ENCODE measurements at places on chromosomes 16 and 17. TPM values are rescaled to one million over a fixed set of nuclear protein-coding genes. Genes with fewer than 3 reads are reported as not detected.
A peak's percentile ranks its signal among the peaks of the same experiment; 100 is the strongest.

GRCh38 chr16:58011652-58012051 is 10.4 kb downstream of the USB1 start:
- no peak overlapping the region for H3K27ac ChIP-seq
- H3K4me3 ChIP-seq: no peak overlapping the region
- H3K4me1 ChIP-seq: no peaks in the 10 kb centered on the region
- peaks cover 24% of the 10 kb centered on the region for H3K36me3 ChIP-seq
- no peak for DNase-seq
- H3K27me3 ChIP-seq: no peaks in the 10 kb centered on the region

DNA sequence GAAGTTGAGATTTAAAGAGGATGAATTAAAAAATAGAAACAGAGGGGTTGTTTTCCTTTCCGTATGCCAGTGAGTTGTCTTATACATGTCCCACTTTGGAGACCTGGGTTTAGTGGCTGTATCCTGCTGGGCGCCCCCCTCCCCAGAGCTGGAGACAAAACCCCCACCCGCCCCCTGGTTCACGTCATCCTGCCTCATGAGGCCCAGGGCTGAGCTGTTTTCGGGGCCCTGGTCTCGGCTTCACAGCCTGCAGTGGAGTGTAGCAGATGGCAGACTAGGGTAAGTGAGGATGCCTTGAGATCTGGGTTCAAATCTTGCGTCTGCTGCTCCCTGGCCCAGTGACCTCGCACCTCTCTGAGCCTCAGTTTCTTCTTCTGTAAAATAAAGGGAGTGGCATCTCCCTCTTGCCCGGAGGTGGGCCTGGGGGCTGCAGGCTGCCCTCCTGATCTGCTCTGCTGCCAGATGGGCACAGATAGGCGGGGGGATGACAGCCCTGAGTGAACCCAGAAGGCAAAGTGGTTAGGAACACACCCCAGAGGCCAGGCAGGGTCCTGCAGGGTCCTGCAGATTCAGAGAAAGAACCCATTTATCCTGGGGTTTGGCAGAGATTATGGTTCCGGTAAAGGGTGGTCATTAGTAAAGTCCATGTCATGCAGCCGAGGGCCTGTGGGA is 45.1 kb downstream of the SOCS3 start:
- H3K36me3 ChIP-seq: no peaks in the 10 kb centered on the region
- H3K27me3 ChIP-seq: peaks cover 21% of the 10 kb centered on the region
- no peak for DNase-seq
- H3K4me3 ChIP-seq: peak overlapping the region; percentile 65

DNA sequence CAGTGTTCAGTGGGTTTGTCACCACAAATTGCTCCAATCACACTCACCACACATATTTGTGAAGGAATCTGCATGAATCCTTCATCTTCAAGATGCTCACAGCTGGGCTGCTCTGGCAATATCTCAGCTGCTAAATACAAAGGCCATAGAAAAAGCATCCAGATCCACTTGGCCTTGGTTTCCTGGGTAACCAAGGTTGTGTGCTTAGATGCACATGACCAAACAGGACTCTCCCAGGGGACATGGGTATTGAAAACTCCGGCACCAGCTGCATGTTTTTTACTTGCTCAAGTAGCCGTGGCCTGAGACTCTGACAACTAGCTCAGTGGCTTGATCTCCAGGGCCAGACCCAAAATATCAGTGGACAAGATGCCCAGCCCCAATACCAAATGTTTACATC is 131.3 kb downstream of the CBLN1 start:
- H3K4me1 ChIP-seq: no peaks in the 10 kb centered on the region
- H3K36me3 ChIP-seq: no peaks in the 10 kb centered on the region

DNA sequence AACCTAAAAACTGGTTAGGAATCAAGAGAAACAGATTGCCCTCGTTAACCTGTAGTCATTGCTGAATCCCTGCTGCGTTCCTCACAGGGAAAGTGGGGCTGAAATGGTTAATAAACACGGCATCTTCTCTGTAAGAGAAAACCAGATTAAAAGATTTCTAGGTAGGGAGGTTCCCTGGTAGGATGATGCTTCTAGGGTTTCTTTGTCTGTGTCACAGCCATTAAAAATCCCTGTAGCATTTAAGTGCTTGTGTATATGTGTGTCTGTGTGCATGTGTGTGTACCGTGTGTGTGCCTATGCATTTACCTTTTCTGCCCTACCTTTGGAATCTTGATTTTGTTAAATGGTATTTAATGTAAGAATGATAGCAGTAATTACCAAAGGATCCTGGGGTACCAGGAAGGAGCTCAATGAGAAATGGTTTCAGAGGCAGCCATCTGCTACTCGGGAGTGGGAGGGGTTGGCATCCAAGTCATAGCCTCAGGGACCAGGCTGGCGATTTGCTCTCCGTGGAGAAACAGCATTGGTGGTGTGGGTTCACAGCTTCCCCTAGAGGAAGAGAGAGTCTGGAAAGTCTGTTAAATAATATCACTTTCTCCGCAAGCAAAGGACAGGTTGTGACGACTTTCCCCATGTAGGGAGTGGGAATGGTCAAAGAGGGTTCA is 177.1 kb downstream of the HS3ST4 start:
- no peaks in the 10 kb centered on the region for H3K4me1 ChIP-seq
- no peaks in the 10 kb centered on the region for H3K36me3 ChIP-seq

The ATXN2L gene
- 304 TPM for total RNA-seq

The HS3ST6 gene
- not detected for total RNA-seq

The NACA2 gene
- total RNA-seq: not detected

The LRRC46 gene
- 0.64 TPM for total RNA-seq

The TNFSF13 gene
- 3.5 TPM for total RNA-seq

The SLC12A3 gene
- total RNA-seq: not detected

GRCh38 chr16:50585331-50585776 is 37.2 kb downstream of the NKD1 start:
- H3K4me1 ChIP-seq: peaks cover 31% of the 10 kb centered on the region
- no peak for DNase-seq
- no peak overlapping the region for H3K27ac ChIP-seq
- no peak overlapping the region for H3K4me3 ChIP-seq
- H3K36me3 ChIP-seq: peaks cover 4% of the 10 kb centered on the region

DNA sequence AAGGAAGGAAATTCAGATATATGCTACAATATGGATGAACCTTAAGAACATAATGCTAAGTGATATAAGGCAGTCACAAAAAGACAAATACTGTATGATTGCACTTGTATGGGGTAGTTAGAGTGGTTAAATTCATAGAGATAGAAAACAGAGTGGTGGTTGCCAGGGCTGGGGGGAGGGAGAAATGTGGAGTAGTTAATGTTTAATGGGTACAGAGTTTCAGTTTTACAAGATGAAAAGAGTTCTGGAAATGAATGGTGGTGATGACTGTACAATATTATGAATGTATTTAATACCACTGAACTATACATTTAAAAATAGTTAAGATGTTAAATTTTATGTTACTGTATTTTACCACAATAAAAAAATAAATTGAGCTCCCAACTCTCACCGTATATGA is 157.9 kb downstream of the TOX3 start:
- H3K36me3 ChIP-seq: no peaks in the 10 kb centered on the region
- no peak overlapping the region for H3K4me3 ChIP-seq
- DNase-seq: no peak
- no peak overlapping the region for H3K27ac ChIP-seq
- no peaks in the 10 kb centered on the region for H3K4me1 ChIP-seq

- H3K4me1 ChIP-seq: peaks cover 12% of the 10 kb centered on the region
- peaks cover 14% of the 10 kb centered on the region for H3K36me3 ChIP-seq
- peak; percentile 26 for DNase-seq
- H3K27ac ChIP-seq: peak overlapping the region; percentile 69
Measured at GRCh38 chr17:82848022-82848592, 8.3 kb upstream of the ZNF750 start.

- H3K27ac ChIP-seq: no peak overlapping the region
- no peak overlapping the region for H3K4me3 ChIP-seq
- H3K36me3 ChIP-seq: no peaks in the 10 kb centered on the region
- no peaks in the 10 kb centered on the region for H3K4me1 ChIP-seq
Measured at GRCh38 chr16:26175944-26176343, 484.2 kb downstream of the HS3ST4 start.

- H3K4me3 ChIP-seq: no peak overlapping the region
- no peaks in the 10 kb centered on the region for H3K27me3 ChIP-seq
- no peak for DNase-seq
- H3K27ac ChIP-seq: no peak overlapping the region
- H3K36me3 ChIP-seq: no peaks in the 10 kb centered on the region
Measured at GRCh38 chr16:87791295-87792204, 25.8 kb upstream of the KLHDC4 start.

DNA sequence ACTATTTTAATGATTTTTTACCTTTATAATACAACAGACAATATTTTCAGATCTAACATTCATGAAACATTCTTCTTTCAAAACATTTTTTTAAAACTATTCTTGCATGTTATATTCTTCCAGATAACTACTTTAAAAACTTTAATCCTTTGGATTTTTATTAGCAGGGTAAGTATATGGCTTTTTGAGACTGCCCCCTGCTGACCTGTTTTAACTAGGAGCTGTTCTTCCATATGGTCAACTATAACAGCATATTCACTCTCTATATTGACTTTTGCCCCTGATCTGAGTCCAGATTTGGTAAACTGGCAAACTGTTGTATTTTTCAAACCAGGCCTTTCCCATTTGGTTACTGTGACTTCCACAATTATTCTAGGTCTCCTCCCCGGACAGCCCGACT is 16.5 kb downstream of the ZNF18 start:
- H3K27ac ChIP-seq: no peak overlapping the region
- no peaks in the 10 kb centered on the region for H3K27me3 ChIP-seq
- H3K4me1 ChIP-seq: no peaks in the 10 kb centered on the region
- no peak overlapping the region for H3K4me3 ChIP-seq

DNA sequence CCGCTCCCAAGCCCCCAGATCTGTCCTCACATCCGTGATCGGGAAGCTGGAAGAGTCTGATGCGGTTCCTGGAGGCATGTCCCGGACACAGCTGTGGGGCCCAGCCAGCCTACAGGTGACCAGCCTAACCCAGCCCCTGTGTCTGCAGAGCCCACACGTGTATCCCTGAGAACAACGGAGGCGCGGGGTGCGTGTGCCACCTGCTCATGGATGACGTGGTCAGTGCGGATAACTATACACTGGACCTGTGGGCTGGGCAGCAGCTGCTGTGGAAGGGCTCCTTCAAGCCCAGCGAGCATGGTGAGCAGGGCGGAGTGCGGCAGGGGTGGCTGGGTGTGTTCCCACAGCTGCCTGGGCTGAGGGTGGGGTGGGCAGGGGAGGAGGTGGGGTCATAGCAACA is 30.9 kb downstream of the IL4R start:
- no peak overlapping the region for H3K27ac ChIP-seq
- DNase-seq: no peak
- no peak overlapping the region for H3K4me3 ChIP-seq
- peaks cover 95% of the 10 kb centered on the region for H3K36me3 ChIP-seq
- peaks cover 23% of the 10 kb centered on the region for H3K4me1 ChIP-seq

GRCh38 chr17:38544175-38544838 is 61.4 kb downstream of the SRCIN1 start:
- H3K4me1 ChIP-seq: no peaks in the 10 kb centered on the region
- no peak for DNase-seq
- H3K4me3 ChIP-seq: no peak overlapping the region
- no peak overlapping the region for H3K27ac ChIP-seq
- H3K27me3 ChIP-seq: no peaks in the 10 kb centered on the region

DNA sequence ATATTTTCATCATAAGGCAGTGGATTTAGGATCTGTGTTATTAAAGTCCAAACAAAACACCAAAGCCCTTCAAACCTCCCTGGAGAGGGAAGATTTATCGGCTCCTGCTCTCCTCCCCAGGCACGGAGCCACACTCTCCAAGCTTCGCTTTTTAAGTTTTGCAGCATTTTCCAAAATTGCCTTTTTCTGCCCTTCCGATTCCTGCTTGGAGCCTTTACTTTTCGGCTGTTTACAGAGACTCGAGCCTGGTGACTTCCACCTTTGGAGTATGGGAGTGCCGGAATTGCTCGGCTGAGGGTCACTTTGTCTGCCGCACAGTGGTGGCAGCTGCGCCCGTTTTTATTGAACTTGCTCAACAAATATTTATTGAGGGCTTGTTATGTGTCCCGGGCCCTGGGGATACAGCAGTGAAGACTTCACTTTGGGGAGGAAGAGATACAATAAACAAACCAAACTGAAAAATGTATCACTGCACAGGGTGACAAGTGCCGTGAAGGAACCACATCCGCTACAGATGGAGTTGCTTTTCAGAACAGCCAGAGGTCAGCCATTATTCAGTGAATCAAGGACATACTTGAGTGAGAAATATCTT is 185.5 kb downstream of the NTN1 start:
- no peak overlapping the region for H3K4me3 ChIP-seq
- H3K36me3 ChIP-seq: no peaks in the 10 kb centered on the region
- H3K27ac ChIP-seq: no peak overlapping the region
- H3K27me3 ChIP-seq: no peaks in the 10 kb centered on the region

GRCh38 chr17:19677736-19678379 is 29.3 kb downstream of the ALDH3A2 start:
- H3K4me1 ChIP-seq: no peaks in the 10 kb centered on the region
- no peak overlapping the region for H3K27ac ChIP-seq
- no peak overlapping the region for H3K4me3 ChIP-seq

GRCh38 chr16:72317446-72317845 is 145.5 kb upstream of the PMFBP1 start:
- no peak overlapping the region for H3K27ac ChIP-seq
- DNase-seq: no peak
- H3K4me3 ChIP-seq: no peak overlapping the region

DNA sequence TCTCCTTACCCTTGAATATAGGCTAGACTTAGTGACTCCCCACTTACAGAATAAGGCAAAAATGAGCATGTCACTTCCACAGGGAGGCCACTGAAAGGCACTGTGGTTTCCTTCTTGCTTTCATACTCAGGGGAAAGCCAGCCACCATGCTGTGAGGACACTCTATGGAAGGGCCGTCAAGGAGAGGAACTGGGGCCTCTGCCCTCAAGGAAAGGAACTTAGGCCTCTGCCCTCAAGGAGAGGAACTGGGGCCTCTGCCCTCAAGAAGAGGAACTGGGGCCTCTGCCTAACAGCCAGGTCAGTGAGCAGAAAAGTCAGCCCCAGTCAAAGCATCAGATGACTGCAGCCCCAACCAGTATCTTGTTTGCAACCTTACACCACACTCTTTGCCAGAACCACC is 30.1 kb downstream of the VPS35 start:
- no peak overlapping the region for H3K4me3 ChIP-seq
- peaks cover 61% of the 10 kb centered on the region for H3K36me3 ChIP-seq
- no peak for DNase-seq
- H3K27ac ChIP-seq: peak overlapping the region; percentile 65

GRCh38 chr16:67663151-67663876 is 2.6 kb downstream of the PARD6A start:
- peaks cover 13% of the 10 kb centered on the region for H3K36me3 ChIP-seq
- no peak for DNase-seq
- no peak overlapping the region for H3K27ac ChIP-seq
- H3K4me3 ChIP-seq: no peak overlapping the region
- no peaks in the 10 kb centered on the region for H3K27me3 ChIP-seq

DNA sequence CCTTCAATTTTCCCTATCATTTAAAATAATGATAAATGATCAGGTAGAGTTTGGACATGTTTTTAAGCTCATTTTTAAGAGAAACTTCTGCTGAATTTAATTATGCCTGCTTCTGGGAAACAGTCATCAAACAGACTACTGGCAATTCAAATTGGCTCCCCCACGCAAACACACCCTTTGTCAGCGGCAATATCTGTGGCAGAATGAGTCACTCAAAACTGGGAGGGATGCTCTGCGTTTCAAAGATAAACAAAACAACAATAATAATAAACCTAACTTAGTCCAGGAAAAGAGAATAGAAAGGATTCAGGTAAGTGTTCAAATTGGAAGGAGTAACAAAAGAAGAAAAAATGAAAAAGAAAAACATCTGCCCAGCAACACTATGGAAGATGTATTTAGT is 108.1 kb upstream of the ERCC4 start:
- H3K4me1 ChIP-seq: no peaks in the 10 kb centered on the region
- no peaks in the 10 kb centered on the region for H3K36me3 ChIP-seq
- no peak overlapping the region for H3K27ac ChIP-seq
- H3K27me3 ChIP-seq: no peaks in the 10 kb centered on the region
